Body of pancreas (tissue), 4 donors: ENCODE measurements at places on chromosomes 6 and 20. TPM values are rescaled to one million over a fixed set of nuclear protein-coding genes. Genes with fewer than 3 reads are reported as not detected.

GRCh38 chr20:33784225-33784624, 26.9 kb upstream of the CHMP4B start:
- DNase-seq = no peak

- no peak for DNase-seq
These were observed 248.5 kb downstream of the FOXC1 start for GRCh38 chr6:1858196-1858595.

DNA sequence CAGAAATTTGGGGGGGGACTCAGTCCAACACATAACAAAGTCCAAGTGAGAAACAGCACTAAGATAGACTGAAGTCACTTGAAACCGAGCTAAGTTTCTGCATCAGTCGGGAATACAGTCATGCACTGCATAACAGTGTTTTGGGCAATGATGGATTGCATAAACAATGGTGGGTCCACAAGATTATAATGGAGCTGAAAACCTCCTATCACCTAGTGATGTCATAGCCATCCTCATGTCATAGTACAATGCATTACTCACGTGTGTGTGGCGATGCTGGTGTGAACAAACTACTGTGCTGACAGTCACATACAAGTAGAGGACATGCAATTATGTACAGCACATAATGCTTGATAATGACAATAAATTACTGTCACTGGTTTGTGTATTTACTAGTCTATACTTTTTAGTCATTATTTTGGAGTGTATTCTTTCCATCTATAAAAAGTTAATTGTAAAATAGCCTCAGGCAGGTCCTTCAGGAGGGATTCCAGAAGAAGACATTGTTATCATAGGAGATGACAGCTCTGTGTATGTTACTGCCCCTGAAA, 154.5 kb upstream of the ECI2 start:
- no peak for DNase-seq

Gene FILIP1
- total RNA-seq = 6.5 TPM

Gene RIPPLY2
- not detected for total RNA-seq

Gene MYB
- not detected for total RNA-seq

GRCh38 chr20:45268531-45268930, 14.2 kb upstream of the SLPI start:
- DNase-seq = no peak

GRCh38 chr20:47606983-47607613, 105.4 kb downstream of the NCOA3 start:
- DNase-seq = no peak

- no peak for DNase-seq
These were observed 94.9 kb downstream of the JARID2 start for GRCh38 chr6:15340775-15341174.

GRCh38 chr6:5781966-5782556, 224.7 kb downstream of the NRN1 start:
- no peak for DNase-seq

DNA sequence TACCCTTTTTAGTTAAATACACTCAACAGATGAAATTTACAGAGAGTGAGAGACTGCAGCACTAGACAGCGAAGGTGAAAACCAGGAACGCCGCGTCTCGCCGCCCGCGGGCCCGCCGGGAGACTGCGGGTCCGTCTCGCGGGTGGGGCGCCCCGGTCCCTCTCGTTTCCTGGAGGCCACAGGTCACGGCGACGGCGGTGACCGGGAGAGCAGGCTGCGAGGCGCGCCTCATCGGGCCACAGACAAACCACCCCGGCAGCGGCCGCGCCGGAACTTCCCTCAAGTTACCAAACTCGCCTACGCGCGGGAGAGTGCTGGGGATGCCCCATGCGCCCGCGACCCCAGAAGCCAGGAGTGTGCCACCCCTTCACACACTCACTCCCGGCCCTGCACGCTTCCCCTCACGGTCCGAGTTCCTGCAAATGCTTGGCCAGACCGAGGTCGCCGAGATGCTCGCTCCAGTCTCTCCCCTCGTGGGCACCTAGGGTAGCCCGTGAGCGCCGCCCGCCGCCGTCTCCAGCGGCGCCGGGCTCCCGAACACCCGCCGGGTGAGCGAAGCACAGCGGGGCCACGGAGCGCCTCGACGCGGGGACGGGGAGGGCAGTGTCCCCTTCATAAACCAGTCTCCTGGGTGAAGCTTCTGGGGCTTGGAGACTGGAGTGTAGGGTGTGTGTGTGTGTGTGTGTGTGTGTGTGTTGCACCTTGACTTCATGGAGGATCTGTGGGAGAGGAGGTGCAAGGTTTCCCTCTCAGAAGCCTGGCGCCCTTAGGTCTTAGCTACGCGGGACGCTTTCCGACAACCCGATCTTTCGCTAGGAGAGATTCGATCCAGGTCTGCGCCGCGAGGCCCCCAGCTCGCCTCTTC, 1.4 kb downstream of the BACH2 start:
- DNase-seq = peak; percentile 48

Gene PI3
- total RNA-seq = not detected

Gene VNN1
- 1.3 TPM for total RNA-seq

GRCh38 chr6:55388211-55388610, 60.9 kb downstream of the GFRAL start:
- no peak for DNase-seq

DNA sequence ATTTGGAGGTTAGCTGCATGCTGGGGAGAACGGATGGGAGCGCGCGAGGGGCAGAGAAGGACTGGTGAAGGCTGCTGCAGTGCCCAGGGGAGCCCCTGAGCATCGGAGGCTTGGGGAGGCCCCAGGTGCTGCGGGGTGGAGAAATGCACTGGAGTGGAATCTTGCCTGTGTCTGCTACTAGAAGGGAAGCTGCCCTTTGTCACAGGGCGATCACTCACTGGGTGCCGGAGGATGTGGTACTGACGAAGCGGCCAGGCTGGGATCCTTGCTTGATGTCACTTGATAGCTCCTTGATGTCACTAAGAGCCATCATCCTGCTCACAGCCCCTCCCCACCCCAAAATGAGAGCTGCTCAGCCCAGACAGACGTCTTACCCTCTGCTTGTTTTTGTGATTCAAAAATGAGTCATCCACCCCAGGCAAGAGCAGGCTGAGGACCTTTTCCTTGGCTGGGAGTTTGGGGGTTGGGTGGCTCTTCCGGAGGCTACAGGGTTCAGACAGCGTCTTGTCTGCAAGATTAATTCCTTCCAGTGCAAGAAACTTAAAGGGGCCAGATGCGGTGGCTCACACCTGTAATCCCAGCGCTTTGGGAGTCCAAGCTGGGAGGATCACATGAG, 62.6 kb upstream of the PMEPA1 start:
- DNase-seq = no peak

DNA sequence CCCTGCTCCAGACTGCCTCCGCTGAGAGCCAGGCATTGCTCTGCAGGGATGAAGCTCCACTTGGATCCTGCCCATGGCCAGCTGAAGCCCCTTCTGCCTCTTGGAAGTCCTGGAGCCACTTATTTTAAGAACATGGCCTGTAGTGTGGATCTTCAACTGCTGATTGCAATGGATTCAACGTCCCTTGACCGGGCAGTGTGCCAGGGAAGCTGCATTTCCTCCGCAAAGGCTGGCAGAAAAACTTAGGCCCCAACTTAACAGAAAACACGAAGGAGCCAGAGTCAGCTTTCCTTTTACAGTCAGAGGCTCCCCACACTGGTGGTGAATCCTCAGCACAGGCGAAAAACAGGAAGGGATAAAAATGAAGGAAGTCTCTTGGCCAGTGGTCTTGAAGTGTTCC, 26.3 kb upstream of the FOXQ1 start:
- peak; percentile 16 for DNase-seq

Gene LY6G6C
- total RNA-seq = not detected

- DNase-seq = no peak
These were observed 38.0 kb upstream of the ECHDC1 start for GRCh38 chr6:127381384-127381783.

DNA sequence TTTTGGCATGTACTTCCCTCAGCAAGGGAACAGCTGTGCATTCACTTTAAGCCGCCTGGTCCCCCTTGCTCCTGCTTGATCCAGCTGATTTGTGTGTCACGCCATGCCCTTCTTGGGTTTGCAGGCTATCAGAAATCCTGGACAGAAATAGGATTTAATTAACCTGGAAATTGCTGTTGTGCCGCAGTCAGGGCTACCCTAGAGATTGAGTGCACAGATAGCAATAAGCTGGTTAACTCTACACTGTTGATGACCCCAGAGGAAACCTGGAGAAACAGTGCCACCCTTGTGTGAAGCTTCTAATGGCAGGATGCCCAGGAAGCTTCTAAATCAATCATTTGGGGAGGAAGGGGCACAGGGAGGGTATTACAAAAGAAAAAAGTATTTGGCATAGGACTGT, 199.0 kb downstream of the JARID2 start:
- DNase-seq = peak; percentile 34

GRCh38 chr20:44053046-44053445, 133.9 kb downstream of the JPH2 start:
- no peak for DNase-seq

Gene PTK7
- total RNA-seq = 26.4 TPM

- no peak for DNase-seq
These were observed 5.6 kb downstream of the MAP3K5 start for GRCh38 chr6:136786658-136787057.

Gene OPRM1
- total RNA-seq = not detected

DNA sequence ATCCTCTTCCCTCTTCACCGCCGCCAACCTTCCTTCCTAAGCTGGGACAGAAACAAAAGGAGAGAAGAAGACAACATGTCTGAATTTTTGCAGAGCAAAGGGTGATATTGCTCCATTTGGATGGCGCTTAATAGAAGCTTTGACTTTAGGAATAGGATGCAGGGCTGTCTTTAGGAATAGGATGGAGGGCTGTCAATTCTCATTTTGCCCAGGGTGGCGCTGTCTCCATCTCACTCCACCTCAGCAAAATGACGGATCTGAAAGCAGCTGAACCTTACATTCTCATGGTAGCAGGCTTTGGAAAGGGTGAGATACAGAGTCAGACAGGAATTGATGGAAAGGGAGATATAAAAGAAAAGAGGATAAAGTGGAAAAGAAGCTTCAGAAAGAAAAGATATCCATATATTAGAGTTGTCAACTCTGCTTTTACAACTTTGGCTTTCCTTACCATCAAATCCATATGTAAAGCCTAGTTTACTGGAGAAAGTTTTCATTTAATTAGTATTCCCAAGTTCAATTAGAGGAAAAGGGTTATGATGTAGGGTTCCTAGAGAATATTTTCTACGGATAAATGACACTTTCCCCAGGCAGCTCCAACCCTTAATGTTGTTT, 2.4 kb downstream of the MTCL3 start:
- peak; percentile 14 for DNase-seq

DNA sequence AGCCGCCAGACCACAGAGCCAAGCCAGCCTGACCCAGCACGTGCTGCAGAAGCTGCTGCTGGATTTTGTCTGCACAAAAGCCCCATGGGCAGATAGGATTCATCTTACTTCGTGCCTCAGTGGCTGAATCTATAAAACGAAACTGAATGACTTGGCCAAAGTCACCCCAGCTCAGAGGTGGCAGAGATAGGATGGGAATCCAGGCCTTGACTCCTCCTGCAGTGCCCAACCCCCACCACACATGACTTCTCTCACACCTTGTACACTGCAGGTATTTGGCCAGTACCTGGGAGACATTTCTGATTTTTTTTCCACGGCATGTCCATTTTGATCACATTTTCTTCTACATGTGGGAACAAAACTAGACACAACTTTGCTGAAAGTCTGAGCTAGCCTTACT, 182.1 kb downstream of the ANKRD60 start:
- DNase-seq = no peak

DNA sequence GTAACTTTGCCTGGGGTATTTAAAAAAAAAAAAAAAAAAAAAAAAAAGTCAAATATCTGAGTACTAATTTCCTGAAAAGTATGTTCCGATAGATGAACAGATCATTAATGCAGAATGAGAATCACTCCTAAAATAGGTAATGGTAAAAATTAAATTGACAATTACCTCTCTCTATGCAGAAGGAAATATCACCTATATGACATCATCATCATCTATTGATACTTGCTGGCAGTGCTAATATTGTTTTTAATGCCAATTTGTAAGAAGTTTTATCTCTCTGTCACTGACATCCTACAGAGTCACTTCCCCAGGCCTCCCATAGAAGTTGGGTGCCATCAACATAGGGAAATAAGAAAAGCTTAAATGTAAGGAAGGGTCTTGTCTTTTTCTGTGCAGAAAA, 29.9 kb downstream of the ADNP start:
- DNase-seq = no peak

- no peak for DNase-seq
These were observed 90.9 kb upstream of the MLIP start for GRCh38 chr6:54020334-54020733.

Gene MOCS3
- 3.0 TPM for total RNA-seq

GRCh38 chr6:169225887-169226286, 27.8 kb downstream of the THBS2 start:
- DNase-seq = no peak

Gene HSPA1L
- 1.0 TPM for total RNA-seq

DNA sequence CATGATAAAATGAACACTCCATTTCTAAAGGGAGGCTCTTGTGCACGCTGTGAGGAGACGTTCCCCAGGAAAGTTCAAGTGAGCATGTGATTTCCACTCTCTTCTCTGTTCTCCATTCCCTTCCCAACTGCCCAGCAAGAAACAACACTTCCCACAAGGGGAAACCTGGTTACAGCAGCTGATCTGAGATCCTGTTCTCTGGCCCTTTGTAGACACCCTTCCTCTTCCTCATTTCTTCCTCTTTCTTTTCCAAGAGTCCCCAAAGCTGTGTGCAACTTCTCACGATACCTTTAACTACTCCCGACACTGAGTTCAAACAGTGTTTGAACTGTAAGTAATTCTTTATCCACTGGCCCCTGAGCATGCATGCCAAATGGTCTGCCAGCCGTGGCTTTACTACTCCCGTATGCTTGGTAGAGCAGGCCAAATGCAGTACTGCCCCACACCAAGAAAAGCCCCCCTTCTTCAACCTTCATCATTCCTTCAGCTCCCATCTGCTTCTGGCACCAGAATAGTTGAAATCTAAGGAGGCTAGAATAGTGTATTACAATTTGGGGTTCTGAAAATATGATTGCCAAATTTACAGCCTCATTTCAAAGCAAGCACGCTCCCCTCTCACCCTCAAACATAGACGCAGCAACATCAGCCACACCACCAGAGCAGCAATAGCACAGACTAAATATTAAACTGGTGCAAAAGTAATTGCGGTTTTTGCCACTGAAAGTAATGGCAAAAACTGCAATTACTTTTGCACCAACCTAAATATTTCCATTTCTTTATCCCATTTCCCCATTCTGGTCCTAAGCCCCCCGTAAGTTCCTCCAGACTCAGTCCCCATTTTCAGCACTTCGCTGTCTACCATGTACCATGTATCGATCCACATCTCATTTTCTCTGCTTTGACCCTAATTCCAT, 4.3 kb downstream of the HLA-DMB start:
- peak; percentile 27 for DNase-seq

DNA sequence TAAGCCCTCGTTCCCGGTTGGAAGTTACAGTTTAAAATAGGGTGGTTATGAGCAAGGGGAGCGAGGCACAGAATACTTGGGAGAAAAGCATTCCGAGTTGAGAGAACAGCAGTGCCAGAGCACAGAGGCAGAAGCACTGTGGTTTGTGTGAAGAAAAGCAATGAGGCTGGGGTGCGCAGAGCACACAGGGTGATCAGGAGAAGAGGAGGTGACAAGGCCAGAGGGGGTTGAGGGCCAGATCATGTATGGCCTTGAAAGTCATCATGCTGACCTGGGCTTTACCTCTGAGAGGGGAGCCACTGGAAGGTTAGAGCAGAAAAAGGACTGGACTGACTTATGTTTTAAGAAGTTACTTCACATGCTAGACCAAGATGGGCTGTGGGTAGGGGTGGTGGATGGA, 3.5 kb upstream of the BTN3A2 start:
- DNase-seq = no peak
